IPS DF 6.9 (cell line): ENCODE measurements at places on chromosomes 2 and 18.

DNA sequence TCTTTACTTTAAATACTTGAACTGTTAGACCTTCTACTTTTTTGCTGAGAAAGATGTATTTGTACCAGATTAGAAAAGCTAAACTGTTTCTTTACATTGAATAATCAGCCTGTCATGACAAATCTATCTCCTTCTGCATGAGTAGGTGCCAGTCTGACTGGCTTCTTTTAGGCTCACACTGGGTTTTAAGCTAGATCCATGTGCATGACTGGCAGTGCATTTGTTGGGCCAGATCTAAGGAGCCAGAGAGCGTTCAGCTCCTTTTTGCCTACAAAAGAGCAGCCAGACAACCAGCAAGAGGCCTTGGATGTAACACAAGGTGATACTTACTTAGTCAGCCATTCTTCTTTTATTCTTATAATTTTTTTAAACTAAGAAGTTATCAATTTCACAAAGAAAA, 82.0 kb upstream of the OTX1 start:
- no peak for DNase-seq

DNA sequence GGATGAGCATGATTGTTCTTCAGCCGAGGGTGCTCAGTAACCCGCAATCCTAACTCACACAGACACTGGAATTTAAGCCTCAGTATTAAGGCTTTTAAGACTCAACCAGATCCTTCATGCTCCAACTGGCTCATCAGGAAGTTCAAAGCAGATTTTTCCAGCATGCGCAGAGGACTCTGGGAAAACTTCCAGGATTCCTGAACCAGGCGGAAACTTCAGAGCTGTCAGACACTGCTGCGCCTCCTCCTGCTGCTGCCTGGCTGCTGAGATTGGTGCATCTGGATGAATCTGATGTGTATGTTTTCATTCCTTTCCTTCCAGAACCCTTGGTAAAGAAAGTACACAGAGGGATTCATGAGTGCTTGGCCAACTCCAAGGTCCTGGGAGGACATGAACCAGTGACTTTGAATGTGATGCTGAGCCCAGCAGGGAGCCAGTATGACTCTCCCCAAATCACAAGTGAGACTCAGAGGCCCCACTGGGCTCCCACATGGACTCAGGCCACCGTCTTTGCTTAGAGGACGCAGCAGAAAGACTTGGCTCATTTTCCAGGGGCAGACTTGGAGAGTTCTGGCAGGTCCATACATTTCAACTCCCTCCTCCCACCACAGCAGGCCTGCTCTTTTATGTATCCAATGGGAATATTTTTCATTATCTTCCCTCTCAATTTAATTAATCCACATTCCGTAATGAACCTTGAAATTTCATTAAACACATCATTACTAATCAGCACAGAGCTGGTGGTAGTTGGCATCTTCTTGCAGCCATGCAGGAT, 143.5 kb upstream of the HDAC4 start:
- no peak for DNase-seq

- no peak for DNase-seq
These were observed 13.4 kb upstream of the B3GNT7 start for GRCh38 chr2:231382116-231382515.

- DNase-seq: no peak
These were observed 3.9 kb upstream of the NPPC start for GRCh38 chr2:231929961-231930592.

GRCh38 chr18:12238826-12239225, 15.3 kb upstream of the CIDEA start:
- no peak for DNase-seq

GRCh38 chr2:148338541-148338940, 306.0 kb upstream of the EPC2 start:
- no peak for DNase-seq

DNA sequence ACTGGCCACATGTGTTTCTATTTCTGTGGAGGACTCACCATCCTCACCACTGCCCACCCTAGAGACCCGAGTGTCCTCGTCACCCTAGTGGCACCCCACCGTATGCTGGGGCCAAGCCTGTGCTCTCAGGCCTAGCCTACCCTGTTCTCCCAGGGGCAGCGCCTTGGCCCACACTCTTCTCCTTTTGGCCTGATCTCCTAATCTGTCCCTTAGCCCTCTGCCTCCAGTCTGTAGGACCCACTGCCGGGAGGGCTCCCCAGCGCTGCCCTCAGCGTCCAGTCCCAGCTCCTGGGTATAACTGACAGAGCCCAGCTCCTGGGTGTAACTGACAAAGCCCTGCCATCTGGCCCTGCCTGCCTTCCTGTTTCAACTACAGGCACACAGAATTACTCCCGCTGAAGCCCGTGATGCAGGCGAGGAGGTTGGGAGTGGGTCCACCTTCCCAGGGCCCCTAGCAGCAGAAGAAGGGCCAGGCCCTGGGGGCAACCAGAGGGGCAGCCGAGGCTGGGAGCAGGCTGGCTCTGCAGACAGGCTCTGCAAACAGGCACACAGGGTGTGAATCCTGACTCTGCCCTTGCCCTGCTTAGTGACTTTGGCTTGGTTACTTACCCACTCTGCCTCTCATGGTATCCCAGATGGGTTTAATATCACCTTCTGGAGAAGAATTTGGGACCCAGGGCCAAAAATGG, 25.6 kb upstream of the PTMA start:
- DNase-seq: no peak

DNA sequence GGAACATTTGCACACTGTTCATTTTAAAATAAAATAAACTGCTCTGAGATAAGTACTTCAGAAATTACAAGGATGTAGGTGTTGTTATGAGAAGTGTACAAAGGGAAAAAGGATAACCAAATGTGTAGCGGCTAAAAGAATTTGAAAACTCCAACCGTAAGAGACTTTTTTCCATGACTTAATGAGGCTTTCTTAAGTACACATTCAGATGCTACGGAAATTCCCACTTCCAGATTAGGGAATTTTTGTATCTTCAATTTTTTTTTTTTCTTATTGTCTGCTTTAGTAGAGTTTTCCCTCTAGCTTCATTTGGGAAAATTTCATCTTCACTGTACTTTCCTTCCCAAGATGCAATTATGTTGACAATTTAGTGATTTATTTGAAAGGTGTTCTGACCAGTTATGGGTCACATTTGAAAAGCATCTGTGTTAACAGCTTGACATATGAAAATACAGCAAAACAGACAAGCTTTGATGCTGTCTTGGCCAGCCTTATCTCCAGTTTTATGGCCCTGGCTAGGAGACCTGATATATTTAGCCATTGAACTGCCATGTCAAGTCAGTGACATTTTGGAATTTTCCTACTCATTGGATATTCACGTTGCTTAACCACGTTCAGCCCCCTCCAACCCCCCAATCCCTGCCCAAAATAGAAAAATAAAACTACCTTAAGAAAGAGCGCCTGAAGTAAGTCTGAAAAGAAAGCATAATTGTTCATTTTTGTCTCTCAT, 105.6 kb downstream of the FEZ2 start:
- DNase-seq: no peak

DNA sequence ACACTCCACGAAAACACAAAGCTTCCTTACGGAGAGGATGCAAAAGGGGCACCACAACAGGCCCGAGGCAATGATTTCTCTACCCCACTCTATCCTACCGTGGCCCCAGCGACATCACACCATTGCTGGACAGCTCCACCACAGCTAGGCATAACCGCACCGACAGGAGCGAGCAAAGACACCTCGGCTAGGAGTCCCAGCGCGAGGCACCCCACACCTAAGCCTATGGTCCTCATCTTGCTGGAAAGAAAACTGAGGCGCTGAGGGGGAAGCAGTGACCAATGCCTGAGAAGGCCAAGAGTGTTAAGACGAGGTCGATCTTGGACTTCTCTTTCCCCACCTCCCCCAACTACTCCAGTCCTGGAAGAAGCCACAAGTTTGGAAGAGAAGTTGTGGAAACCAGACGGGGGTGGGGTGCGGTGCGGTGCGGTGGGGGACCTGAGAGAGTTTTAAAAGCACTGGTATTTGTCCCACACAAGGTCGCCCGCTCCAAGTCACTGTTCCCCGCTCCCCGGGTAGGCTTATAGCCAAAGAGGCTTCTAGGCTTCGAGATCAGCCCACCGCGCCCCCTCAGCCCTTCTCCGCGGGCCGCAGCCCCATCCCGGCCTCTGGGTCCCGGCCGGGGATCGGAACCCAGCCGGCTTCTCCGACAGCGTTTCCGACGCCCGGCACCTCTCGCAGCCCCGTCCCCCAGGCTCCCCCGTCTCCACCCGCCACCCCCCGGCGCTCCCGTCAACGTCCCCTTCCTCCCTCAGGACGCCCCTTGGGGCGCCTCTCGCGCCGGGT, 766 bp downstream of the PDE6D start:
- no peak for DNase-seq

GRCh38 chr2:153886833-153887232, 15.1 kb downstream of the GALNT13 start:
- DNase-seq: no peak

- no peak for DNase-seq
These were observed 102.9 kb downstream of the ALPK2 start for GRCh38 chr18:58525928-58526424.

DNA sequence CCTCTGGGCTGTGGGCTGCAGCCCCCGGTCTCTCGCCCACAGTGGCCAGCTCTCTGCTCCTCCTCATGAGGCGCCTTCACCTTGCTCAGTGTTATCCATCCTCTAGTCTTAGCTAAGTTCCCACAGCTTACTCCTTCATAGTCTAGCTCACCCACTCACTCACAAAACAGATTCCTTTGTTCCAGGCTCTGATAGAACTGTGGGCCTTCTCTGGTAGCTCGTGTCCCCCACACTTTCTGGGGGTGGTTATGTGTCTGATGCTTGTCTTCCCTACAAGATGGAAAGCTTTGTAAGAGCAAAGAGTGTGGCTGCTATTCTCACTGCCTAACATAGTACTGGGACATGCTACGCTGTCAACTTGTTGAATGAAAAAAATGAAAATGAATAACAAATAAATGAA, 135.8 kb downstream of the EN1 start:
- DNase-seq: no peak

- DNase-seq: no peak
These were observed 99.7 kb upstream of the RFX8 start for GRCh38 chr2:101574622-101575021.

DNA sequence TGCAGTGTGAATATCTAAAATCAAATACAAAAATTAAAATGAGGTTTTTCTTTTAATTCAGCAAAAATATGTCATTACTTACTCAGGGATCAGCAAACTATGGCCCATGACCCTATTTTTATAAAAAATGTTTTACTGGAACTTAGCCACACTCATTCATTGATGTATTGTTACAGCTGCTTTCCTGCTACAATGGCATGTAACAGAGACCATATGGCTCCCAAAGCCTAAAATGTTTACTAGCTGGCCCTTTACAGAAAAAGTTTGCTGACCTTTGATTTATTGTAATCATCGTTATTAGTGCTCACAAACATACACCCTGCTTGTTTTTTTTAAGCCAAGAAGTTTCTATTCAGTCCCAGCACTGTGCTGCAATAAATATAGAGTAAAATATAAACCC, 120.3 kb downstream of the PLA2R1 start:
- no peak for DNase-seq

GRCh38 chr18:10239103-10239502, 215.3 kb upstream of the APCDD1 start:
- DNase-seq: no peak

- DNase-seq: no peak
These were observed 31.4 kb upstream of the KCMF1 start for GRCh38 chr2:84939426-84940087.

DNA sequence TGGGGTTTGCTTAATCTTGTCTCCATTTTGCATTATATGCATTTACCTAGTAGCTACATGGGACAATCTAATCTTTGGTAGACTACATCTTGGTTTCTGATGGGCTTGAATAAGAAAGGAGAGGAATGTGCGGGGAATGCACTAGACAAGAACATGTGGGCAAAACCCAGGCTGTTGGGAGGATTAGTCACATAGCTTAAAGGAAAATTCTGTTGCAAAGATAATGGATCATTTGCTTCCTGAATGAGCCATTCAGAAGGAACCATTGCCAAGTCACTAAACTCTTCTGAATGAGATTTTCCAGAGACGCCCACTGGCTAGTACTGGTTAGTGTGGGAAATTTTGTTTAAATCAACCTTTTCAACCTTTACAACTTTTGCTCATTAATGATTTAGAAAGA, 84.8 kb downstream of the OSBPL6 start:
- DNase-seq: no peak

GRCh38 chr2:121992700-121993099, 237.2 kb downstream of the TSN start:
- no peak for DNase-seq

DNA sequence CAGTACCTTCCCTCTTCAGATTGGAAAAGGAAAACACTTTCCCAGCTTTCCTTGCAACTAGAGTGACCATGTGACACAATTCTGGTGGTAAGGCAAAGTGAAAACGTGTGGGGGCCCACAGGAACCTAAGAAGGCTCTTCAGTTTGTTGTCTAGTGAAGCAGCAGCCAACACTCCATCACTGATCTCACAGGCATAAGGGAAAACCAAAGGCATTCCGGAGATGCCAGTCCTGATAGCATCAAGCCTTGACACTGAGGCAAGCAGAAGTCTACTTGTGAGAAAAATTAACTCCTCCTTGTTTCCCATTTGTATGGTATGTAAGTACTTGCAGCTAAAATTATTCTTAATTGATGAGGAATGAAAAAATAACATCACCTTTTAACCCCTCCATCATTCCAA, 88.3 kb downstream of the ETAA1 start:
- no peak for DNase-seq

DNA sequence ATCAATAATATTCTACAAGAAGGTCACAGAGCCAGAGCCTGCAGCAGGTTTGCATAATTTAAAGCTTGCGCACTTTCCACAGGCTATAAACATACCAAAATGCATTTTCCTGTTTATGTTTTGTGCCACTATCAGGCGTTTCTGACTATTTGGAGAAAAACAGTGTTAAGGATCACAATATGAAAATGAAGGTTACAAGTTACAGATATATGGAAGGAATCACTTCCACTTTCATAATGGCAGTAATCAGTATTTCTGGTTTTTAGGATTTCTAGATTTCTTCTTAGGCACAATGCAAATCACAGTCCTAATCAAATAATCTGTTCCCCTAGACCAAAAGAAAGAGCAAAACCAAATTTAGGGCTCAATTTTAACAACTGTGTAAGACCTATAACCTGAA, 279.5 kb downstream of the NBAS start:
- DNase-seq: no peak

- DNase-seq: no peak
These were observed 37.8 kb downstream of the CYP26B1 start for GRCh38 chr2:72109904-72110303.

DNA sequence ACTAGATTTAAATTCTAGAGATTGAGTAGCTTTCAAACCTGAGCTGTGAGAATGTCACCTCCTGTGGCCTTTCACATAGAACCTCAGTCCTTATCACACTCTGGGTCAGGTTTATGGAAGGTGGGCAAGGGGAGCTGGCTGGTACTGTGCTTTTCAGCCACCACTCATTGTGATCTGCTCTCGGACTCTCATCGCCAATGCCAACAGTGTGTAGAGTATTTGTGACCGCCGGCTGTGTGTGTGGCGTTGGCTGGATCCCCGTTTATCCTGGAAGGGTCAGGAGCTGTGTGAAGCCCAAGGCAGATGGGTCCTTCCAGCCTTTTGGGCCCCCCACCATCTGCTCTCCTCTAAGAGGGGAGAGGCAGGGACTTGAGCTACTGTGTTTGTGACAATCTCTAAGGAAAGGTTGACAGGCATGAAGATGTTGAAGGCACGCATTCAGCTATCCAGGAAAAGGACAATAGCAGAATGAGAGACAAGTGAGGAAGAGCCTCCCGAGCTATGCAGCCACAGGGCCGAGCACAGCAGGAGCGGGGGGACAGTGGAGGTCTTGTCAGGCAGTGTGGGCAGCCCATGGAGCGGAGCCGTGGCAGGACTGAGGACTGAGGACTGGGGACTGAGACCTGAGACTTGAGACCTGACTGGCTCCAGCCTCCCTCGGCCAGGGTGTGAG, 107.1 kb upstream of the TPO start:
- DNase-seq: no peak
